ENCODE measurements at places on chromosomes 12 and 14.

DNA sequence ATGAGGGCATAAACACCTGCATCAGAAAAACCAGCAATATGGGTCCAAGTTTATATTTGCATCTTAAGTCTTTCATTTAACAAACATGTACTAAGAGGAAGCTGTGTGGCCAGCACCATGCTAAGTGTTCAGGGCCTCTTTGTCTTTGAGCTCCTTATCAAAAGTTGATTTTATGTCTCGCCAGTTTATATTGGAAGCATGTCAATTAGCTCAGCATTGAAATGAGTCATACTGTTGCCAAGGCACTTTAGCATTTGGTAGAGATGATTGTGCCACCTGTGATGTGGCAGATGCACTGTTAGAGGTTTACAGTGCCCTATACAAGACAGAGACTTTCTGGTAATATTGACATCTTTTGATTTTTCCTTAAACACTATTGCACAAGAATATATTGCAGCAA is 68.5 kb downstream of the BHLHE41 start:
- DNase-seq: no peak

DNA sequence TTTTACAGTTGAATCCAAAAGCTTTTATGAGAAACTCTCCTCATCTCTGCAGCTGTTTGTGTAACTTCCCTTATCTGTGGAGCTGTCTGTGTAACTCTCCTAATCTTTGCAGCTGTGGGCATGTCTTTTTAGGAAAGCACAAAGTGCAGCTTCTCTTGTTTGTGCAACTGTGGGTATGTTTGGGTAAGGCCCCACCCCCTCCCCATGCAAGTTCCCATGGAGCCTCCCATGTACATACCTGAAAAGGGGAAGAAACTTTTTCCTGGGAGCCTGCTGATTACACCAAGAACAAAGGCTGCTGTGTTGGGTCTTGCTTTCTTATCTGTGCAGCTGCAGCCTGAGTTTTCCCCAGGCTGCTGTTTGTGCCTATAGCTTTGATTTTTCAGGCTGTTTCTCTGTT is 42.7 kb upstream of the CDKN3 start:
- no peak for DNase-seq

DNA sequence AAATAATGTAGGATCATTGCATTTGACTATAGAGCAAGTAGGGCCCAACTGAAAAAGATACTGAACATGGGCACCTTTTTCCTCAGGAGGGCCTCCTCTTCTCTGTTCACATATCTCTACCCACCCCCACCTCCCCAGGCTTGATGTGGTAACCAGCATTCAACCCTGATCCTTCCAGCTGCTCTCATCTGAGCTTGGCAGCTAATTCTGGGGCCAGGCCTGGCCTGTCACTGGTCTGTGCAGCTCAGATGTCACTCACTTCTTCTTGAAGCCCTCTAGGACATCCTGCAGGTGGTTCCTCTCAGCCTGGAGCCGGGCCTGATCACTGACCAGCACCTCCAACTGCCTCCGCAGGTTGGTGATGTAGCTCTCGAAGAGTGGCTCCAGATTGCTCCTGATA is 2.1 kb downstream of the KRT84 start:
- no peak for DNase-seq

GRCh38 chr12:27555925-27556778 is 32.1 kb downstream of the PPFIBP1 start:
- no peak for DNase-seq

GRCh38 chr14:77120771-77121743 is 20.5 kb downstream of the ZDHHC22 start:
- no peak for DNase-seq

- DNase-seq: no peak
These were observed 3.2 kb downstream of the SPTLC2 start for GRCh38 chr14:77613201-77613600.

DNA sequence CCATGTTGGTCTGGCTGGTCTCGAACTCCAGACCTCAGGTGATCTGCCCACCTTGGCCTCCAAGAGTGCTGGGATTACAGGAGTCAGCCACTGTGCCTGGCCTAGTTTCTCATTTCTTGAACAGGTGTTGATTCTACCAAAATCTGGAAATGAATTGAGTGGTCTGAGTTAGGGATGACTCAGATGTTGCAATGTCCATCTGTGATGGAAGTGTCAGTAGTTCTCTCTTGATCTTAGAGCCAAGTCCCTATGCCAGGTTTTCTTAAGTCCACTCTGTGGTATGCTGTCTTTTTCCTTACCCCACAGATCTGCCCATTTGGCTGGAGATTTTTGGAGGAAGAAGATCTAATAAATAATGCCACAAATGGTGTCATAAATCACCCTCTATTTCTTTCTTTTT is 12.6 kb downstream of the SNAPC1 start:
- no peak for DNase-seq

- no peak for DNase-seq
These were observed 25.4 kb downstream of the CHST11 start for GRCh38 chr12:104482113-104482512.

- DNase-seq: no peak
These were observed 185.8 kb downstream of the CAPZA3 start for GRCh38 chr12:18923721-18924120.

GRCh38 chr14:91732859-91733477 is 1.1 kb upstream of the CATSPERB start:
- no peak for DNase-seq

DNA sequence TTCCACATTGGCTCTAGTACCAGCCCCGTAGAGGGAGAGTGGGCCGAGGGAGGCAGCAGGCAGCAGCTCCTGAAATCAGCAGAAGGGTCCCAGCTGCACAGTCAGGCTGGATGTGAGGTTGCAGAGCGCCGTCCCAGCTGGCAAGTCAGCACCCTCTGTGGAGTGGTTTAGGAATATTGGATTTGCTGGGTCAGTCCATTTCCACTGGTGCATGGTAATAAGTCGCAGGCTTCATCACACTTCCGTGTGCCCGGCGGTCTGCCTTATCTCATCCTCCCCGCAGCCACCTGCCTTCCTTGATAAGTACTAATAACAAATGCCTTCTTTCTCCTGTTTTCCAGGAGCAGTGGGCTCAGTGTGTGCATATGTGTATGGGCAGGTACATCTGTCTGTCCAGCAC is 112.9 kb downstream of the TSPAN9 start:
- no peak for DNase-seq

GRCh38 chr12:9064815-9065606 is 50.7 kb downstream of the A2M start:
- no peak for DNase-seq

DNA sequence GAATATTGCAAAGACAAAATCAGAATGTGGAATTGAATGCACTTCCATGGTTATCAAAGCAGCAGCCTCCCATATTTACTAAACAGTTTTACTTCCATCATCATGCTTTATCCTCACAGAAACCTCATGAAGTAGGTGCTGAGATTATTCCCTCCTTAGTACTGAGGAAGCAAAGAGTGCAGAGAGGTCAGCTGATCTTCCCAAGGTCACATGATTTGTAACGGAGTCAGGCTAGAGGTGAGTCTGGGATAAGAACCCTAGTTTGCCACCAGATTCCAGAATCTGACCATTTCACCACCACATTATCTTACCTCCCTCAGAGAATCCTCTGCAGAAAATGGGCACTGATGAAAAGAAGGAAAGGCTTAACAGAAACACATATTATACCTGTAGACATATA is 102.0 kb downstream of the LGR5 start:
- no peak for DNase-seq

- DNase-seq: no peak
These were observed 422.5 kb upstream of the PDE3A start for GRCh38 chr12:19945559-19946435.
